ENCODE measurements at places on chromosomes 12 and 14.
A peak's percentile ranks its signal among the peaks of the same experiment; 100 is the strongest.

DNA sequence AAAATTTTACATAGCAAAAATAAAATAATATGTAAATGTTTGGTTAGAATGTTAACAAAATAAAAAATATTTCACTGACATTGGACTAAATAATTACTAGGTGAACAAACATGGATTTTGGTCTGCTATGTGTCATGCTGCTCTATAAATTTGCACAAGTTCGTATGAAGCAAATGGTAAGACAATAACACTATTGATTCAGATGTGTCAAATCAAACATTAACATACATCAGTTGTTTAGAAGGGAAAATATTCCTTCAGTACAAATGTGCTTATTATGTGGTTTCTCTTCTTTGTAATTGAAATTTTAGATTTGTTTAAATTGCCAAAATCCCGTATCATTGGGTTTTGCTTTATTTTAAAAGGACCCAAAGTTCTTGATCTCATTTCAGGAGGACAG, 46.9 kb downstream of the PAWR start:
- DNase-seq = no peak

- DNase-seq = no peak
Observed at GRCh38 chr12:56014205-56014604, 6.6 kb upstream of the IKZF4 start.

DNA sequence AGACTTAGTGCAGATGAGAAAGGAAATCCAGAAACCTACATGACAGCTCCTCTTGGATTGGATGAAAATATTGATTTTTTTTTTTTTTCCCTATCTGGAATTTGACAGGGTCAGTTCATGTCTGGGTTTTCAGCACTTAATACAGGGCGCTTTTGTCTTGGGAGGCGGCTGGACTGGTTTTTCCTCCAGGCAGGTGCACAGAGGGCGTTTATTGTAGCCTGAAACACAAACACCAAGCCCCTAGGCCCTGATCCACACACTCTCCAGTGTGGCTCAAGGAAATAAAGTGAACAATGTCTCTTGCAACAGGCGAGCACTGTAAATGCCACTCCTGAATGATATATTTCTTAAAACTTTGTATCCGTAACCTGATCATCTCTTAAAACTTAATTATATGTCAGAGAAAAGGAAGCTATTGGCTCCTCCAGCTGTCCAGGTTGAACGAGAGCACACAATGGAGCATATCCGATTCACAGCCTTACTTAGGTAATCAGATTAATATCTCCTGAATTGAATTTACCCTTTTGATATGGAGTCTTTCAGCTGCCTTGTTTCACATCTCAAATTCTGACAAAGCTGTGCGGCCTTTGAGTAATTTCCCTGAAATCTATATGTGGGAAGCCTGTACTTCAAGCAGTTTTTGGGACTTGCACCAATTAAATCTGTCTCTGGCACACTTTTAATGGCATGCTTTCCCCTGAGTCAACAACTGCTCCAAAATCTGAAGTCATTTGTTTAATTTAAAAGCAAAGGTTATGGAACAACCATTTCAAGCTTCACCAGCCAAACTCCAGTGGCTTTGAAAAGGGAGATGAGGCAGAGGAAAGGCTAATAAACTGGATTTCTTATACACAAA, 485.7 kb downstream of the ZFP36L1 start:
- no peak for DNase-seq

DNA sequence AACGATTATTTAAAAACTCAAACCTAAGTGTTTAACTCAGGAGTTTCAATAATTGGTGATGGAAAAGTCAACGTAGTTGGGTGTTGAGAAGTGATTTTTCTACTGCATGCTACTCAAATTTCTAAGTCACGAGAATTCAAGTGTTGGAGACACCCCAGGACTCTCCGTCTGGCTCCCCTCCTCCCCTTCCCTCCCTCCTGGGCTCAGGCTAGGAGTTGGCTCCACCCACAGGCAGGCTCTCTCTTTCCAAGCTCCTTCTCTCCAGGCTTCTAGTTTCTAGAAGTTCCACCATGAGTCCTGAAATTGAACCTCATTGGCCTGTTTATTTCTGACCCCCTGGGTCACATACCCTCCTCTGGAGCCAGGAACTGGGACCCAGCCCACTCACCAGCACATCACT, 73.0 kb downstream of the TMEM132D start:
- no peak for DNase-seq

- DNase-seq = no peak
Observed at GRCh38 chr12:94426049-94426448, 33.6 kb downstream of the CEP83 start.

GRCh38 chr12:132284827-132285741, 44.3 kb downstream of the GALNT9 start:
- peak; percentile 59 for DNase-seq

DNA sequence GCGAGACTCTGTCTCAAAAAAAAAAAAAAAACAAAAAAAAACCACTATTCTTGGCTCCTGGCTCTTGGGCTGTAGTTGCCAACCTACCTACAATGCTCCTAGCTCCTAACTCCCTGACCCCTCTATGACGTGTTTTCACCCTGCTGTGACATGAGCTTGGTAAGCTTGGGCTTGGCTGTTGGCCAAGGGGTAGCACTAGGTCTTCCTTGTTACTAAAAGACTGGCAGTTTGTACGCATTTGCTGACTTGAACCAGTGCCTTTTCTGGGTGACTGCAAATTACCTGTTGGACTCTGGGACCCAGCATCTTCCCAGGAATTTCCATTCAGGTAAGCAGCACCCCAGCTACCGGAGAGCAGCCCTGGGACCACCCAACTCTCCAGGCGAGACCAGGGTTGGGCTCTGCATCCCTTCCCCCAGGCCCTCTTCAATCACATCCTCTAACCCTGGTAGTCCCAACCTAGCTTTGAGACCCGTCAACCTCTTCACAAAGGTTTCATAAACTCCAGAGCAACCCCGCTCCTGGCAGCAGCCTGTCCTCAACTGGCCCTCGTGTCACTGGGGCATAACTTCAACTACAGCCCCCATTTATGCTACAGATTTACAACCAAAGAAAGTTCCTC, 8.3 kb downstream of the CDK2AP1 start:
- no peak for DNase-seq

DNA sequence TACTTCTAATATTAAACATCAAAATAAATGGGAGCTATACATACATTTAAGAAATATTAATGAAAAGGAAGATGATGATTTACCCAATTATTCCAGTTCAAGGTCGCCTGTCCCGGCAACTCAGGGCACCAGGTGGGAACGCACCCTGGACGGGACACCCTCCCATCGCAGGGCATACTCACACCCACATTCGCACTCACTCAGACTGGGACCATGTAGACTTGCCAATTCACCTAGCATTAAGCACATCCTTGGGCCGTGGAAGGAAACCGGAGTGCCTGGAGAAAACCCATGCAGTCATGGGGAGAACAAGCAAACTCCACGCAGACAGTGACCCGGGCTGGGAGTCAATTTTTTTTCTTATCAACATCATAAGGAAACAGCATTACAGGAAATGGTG, 474.9 kb downstream of the APAF1 start:
- DNase-seq = no peak

- no peak for DNase-seq
Observed at GRCh38 chr14:92917956-92918355, 5.0 kb upstream of the CHGA start.

DNA sequence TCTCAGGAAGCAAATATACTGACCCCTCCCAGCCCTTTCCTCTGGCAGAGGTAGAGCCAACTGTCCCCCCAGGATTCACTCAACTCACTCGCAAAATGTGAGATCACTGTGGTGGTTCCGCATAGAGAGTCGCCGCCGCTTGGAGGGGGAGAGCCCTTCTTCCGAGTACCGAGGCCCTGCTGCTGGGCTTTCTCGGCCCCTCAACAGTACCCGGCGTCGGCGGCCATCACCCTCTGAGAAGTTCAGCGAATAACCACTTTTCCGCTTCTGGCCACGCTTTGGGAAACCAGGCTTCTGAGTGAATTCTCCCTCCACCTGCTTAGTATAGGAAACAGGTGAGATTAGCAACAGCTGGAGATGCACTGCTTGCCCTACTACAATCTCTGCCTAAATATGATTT, 31.1 kb downstream of the BAZ2A start:
- no peak for DNase-seq

DNA sequence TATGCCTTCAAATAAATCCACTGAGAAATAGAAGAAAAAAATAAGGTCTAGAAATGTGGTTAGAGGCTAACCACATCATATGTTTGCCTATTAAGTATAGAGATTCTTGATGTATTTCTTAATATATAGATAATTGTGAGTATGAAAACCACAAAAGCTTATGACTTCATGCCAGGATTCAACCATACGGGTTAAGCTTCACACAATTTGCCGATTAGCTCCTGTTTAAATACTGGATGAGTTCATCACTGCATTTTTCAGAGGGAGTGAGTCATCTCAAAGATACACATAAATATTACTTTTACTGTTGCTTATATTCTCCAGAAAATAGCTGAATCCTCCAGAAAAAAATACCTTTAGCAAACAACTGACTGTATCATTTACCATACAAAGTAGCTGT, 79.6 kb downstream of the RPL10L start:
- no peak for DNase-seq

DNA sequence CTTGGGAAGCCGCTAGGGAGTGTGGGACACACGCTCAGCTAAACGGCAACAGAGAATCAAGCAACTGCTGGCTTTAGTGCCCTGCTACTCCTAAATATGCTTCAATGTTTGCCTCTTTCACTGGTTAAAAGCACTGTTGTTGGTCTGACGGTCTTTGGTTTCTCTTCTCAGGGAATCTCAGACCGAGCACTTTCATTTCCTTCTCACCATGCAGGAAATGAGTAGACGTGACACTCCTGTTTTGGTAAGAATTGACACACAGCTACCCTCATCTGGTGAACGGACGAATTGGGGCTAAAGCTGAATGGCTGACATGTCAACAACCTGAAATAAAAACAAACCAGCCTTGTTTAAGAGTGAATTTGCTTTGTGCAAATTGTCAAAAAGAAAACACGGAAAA, 57.5 kb upstream of the PIWIL1 start:
- no peak for DNase-seq

GRCh38 chr14:54424479-54424901, 16.7 kb downstream of the CNIH1 start:
- DNase-seq = no peak

DNA sequence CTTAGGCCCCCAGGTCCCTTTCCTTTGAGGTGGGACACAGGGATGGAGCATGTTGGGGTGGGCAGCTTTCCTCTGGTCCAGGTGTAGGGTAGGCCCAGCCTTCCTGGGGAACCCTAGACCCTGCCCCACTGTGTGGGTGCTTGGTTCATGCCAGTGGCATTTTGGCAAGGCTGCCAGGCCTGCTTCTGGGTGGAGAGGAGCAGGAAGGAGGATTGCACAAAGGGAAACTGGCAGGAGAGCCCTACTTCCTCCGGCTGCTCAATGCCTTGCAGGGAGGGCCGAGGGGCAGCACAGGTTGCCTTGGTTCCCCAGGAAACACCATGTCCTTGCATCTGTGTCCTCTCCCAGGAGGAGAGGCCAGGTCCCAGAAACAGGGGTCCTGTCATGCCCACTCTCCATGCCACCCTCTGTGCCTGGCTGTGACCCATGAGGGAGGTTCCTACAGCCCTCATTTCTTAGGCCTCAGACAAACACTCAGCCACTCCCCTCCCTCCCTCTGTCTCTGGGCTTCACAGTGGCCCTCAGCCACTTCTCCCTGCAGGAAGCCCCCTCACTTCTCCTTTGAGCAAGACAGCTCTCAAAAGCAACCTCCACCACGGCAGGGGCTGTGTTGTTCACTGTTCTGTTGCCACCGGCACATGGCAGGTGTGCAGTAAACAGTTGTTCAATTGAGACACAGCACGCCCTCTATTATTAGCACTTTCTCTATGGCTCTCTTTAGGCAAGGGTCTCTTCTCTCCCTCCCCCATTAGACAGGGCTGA, 6.8 kb upstream of the KRT80 start:
- no peak for DNase-seq

DNA sequence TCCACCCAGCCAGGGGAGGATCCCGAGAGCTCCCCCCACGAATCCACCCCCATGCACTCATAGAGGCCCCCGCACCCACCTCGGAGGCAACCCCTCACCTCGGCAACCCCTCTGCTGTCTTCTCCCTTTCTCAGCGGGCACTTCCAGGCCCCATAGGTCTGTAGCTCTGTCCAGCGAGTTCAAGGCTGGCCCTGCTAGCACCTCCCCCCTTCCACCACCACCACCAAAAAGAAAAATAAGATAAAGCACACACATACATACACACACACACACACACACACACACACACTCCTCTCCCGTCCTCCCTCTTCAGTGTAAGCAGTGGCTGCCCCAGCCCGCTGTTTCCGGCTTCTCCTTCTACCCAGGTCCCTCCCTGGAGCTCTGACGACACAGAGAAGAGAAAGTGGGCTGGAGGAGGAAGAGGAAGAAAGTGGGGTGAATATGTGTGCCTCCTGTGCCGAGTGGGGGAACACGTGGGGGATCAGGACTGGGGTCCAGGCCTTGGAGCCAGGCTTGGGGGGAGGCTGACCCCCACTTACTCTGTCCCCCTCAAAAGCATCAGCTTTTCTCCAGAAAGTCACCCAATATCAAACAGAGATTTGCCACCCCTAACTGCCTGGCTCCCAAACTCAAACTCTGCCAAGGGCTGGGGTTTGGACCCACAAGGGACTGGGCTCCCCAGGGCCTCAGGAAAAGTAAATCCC, at the start of gene STAT6:
STAT6 (minus strand) TSS at position 332 of the 704 bp plus-strand sequence. CDS start 3,084 bp downstream, outside the sequence.
- no peak for DNase-seq

- DNase-seq = no peak
Observed at GRCh38 chr14:58635091-58635830, 2.5 kb upstream of the DACT1 start.
